ENCODE measurements at places on chromosomes 1 and 21. TPM values are rescaled to one million over a fixed set of nuclear protein-coding genes. Genes with fewer than 3 reads are reported as not detected.

DNA sequence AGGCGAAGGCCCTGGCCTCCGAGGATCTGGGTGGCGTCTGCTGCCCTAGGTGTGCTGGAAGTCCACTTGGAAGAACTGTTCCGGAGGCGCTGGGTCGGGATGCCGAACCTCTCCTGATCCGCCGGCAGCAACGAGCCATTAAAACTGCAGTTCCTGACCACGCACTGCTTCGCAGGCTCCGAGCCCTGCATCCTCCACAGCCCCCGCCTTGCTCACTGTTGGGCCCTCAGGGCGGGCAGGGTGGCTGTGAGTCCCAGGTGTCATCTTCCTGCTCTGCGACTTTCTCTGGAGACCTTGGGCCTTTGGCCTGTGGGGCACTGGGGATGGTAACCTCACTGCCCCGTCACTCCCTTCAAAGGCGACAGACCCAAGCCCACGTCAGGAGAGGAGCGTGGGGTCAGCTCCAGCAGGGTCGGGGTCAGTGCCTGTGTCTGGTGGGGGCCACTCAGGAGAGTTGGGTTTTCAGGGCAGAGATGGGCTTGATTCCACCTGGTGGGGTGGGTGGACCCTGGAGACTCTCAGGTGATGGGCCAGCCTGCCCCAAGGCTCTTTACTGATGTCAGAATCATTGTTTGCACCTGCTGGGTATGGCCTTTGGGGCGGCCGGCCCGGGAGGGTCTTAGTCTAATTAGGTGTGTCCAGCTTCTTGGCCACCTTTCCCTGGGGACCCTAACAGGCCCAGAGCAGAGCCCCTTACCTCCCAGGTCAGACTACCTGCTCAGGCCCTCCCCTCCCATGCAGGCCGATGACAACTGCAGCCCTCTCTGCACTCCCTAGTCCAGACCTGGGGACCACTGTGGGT is 3.1 kb downstream of the PRXL2B start:
- no peak for DNase-seq

- no peak for DNase-seq
These were observed 79.4 kb downstream of the ITPKB start for GRCh38 chr1:226659641-226660040.

DNA sequence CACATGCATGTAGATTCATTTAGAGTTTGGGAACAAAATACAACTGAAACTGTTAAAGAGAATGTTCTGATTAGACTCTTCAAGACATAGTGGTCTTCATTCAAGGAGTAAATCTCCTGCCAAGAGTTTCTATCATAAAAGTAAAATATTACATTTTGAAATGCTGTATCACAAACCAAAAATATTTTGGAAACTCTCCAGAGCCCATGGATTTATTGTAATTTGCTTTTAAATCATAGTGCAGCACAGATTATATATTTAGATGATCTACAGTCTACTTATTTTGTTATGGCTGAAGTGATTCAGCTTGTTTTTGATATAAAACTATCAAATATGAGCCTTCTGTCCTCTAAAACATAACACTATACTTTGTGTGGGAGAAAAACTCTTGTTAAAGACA is 105.3 kb downstream of the DISP1 start:
- DNase-seq, result no peak

Gene ARHGAP30
- not detected for total RNA-seq

Measured in dermis blood vessel endothelial cell (primary cell).